Activated CD8-positive, alpha-beta memory T cell treated with anti-CD3 and anti-CD28 coated beads for 24 hours (primary cell): ENCODE measurements at places on chromosomes 11 and 22.

DNA sequence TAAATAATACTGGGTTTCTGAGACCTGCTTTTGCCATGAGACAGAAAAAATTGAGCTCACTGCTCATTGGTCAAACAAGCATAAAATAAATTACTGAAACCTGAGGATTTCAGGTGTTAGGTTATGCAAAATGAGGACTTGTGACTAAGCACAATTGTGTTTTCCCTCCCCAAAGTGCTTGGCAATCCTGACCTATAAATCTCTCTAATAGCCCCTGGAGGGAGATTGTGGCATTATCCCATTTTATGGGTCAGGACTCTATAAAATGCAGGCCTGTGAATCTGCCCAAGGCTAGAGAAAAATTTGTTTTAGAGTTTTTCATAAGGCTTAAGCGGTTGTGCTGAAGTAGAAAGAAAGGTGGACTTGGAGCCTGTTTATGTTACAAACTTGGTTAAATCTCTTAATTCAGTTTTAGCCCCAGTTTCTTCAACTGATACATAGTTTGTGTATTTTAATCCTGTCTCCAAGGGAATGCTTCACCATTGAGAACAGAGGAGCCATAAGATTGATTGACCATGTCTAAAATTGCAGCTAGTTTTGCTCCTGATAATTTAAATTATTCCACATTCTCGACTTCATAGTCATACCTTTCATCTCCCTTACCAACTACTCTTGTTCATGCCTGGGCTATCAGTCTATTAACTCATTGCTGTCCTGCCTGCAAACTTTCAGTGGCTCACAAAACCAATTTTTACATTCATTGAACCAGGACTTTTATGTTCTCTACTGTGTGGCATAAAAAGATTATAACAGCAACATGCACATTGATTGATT is 63.6 kb upstream of the LRRC4C start:
- no peak for DNase-seq

- no peak for DNase-seq
These were observed 8.9 kb upstream of the SYT8 start for GRCh38 chr11:1825785-1826451.

DNA sequence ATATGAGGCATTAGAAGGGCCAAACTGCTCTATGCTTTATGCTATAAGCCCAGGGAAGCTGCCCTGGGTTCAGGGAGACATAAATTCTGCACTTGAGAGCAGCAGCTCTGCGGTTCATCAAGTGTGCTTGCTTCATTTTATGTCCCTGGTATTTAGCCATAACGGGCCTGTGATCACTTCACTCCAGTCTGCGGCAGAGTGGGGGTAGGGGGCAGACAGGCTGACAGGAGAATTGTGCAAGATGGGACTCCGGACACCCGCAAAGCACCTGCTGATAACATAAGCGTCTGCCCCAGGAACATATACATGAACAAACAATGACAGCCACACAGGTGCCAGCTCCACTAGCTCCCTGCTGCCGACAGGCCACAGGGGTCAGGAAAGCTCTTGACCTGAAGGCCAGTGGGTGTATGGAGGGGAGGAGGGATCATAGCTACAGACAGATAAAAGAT is 56.1 kb downstream of the SMCO4 start:
- DNase-seq, result no peak

DNA sequence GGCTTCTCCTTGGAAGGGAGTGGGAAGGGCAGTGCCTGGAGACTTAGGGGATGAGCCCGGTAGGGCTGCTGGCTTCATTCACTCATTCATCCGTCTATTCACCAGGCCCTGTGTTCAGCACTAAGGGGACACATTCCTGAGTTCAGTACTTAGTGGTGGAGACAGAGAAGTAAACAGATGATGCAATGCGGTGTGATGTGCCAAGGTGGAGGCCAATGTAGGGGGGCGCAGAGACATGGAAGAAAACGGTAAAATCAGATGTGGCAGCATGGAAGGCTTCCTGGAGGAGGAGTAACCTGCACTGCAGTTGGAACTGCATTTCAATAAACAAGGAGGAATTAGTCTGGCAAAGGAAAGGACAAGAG is 21.3 kb downstream of the GRIK4 start:
- no peak for DNase-seq

GRCh38 chr11:70034740-70035365 is 43.3 kb upstream of the ANO1 start:
- DNase-seq, result peak; percentile 21

- DNase-seq, result no peak
These were observed 70.6 kb downstream of the ST3GAL4 start for GRCh38 chr11:126426106-126426505.

GRCh38 chr11:133064152-133064877 is 468.0 kb downstream of the OPCML start:
- no peak for DNase-seq

- no peak for DNase-seq
These were observed 2.2 kb downstream of the CADM1 start for GRCh38 chr11:115501893-115502589.

GRCh38 chr11:32316232-32316631 is 119.1 kb downstream of the WT1 start:
- no peak for DNase-seq

DNA sequence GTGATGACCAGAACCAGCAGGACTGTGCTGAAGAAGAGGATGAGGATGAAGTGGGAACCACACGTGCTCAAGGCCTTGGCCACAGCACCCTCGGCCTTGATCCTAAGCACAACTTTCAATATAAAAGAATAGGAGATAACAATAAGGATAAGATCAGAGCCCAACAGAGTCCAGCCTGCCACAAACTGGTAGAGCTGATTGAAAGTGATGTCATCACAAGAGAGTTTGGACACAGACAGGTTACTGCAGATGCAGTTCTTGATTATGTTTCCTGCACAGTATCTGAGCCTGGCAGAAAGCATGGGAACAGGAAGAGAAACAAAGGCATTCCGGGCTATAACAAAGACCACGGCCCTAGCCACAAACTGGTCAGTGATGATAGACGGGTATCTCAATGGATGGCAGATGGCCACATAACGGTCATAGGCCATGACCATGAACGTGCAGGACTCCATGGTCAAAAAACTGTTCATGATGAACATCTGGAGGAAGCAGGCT is 4.5 kb downstream of the OR56A4 start:
- no peak for DNase-seq

DNA sequence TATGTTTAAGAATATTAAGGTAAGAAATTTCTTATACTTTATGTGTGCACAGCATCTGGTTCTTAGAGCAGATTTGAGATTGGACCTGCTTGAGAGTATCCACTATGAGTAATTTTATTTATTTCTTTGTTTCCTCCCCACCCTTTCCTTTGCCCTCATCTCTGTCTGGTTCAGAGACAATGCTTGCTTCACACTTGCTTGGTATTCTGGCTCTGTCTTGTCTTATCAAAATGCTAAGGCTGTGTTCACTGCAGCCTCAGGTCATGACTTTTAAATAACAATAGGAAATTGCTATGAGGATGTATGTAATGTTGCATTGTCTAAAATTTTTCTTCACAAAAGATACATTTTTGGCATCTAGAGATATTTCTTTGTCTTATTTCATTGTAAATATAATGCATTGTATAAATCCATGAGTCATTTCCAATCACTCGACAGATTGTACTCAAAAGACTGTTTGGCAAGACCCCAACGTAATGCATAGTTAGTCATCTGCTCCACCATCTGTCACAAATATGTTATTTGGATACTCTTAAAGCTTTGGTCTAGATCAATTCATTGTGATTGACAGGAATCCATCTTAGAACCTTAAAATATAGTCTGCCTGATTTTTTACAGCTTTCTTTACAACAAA is 395.7 kb downstream of the AASDHPPT start:
- DNase-seq, result no peak

GRCh38 chr11:116353589-116353988 is 419.2 kb downstream of the BUD13 start:
- no peak for DNase-seq
